ENCODE measurements at places on chromosomes 6 and 20.

DNA sequence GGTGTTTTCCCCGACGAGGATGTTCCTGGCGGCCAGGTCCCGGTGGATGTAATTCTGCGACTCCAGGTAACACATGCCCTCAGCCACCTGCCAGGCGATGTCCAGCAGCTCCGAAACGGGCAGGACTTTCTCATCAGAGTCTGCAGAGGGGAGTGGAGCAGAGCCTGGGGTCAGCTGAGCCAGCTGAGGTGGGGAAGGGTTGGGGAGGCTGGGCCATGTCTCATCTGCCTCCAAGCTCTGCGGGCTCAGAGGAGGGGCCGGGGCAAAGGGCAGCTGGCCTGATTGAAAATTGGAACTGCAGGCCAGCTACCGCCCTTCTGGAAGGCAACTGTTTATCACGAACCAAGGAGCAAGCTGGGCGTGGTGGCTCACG lies 6.4 kb downstream of the PTK6 start:
- no peak for DNase-seq

DNA sequence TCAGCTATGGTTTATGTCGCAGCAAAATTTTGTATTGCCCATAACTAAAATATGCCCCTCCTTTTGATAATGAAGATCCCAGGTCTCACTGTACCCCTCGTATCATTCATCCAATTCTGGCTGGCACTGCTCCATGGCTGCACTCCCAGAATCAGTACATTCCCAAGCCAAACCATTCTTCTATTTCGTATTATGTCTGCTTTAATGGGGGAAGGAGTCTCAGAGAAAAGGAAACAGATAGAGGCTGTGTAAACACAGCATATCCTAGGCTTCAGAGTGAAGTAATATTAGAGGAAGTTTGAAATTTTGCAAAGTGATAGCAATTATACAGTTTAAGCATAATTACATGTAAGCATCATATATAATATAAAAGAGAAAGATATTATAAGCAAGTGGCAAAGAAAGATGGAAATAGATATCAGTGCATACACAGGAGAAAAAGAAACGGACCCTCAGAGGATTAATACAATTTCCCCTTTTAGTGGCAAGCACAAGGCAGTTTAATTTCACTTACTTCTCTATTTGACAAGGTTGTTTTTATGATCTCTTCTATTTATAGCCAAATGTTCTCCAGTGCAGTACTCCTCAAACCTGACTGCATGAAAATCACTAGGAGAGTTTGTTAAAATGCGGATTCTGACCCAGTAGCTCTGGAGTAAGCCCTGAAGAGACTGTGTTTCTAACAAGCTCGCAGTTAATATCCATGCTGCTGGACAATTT lies 56.5 kb upstream of the TENT5A start:
- DNase-seq = no peak

DNA sequence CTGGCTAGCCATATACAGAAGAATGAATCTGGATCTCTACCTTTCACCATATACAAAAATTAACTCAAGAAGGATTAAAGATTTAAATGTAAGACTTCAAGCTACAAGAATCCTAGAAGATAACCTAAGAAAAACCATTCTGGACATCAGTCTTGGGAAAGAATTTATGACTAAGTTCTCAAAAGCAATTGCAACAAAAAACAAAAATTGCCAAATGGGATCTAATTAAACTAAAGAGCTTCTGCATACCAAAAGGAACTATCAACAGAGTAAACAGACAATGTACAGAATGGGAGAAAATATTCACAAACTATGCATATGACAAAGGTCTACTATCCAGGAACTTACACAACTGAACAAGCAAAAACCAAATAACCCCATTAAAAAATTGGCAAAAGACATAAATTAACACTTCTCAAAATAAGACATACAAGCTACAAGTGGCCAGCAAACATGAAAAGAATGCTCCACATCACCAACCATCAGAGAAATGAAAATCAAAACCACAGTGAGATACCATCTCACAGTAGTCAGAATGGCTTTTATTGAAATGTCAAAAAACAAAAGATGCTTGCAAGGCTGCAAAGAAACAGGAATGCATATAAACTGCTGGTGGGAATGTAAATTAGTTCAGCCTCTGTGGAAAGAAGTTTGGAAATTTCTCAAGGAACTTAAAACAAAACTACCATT lies 66.8 kb upstream of the RSPO3 start:
- no peak for DNase-seq

DNA sequence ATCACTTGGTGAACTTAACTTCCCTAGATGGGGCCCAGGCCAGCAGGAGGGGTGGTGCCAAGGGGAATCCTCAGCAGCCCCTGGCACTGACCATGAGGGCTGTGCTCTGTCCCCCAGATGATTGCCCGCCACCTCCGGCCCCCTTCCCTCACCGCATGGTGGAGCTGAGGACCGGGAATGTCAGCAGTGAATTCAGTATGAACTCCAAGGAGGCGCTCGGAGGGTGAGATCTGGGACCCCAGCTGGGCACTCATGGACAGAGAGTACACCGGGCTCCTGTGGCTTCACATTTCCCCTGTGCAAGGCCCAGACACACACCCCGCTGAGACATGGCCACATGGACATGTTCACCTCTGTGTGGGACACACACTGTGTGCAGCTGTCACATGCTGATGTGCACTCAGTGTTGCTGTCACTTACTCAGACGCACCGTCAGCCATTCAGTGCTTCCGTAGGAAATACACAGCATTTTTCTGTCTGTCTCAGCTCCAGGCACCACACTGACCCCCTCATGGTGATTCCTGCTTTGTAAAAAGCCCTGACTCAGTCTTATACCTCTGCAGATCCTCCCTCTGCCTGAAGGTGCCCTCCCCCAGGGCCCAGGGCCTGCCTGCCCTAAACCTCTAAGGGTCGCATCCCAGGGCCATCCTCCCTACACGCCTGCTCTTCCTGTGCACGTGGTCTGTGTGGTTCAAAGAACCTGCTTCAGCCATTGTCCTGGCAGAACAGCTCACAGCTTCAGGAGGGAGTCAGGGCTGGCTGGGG lies 4.4 kb downstream of the MYLK2 start:
- DNase-seq = no peak

DNA sequence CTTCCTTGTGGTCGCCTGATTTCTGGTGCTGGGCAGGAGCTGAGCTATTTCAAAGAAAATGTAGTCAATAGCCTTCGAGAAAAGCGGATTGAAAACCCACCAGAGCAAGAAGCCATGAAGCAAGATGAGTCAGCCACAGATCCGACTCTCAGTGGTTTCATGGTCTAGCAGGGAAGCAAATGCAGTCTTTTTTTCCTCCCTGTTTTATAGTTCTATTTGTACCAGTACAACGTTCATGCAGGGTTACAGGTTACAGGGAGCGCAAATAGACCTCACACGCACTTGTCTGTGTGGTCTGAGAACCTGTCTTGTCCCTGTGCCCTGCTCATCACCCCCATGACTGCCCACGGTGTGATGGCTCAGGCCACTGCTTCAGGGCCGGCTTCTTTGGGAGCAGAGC lies 309.8 kb upstream of the SUPT3H start:
- DNase-seq = no peak

- no peak for DNase-seq
These were observed 16.7 kb upstream of the IRAK1BP1 start for GRCh38 chr6:78850621-78851020.

GRCh38 chr6:54132587-54132986 lies 21.3 kb downstream of the MLIP start:
- DNase-seq = no peak

DNA sequence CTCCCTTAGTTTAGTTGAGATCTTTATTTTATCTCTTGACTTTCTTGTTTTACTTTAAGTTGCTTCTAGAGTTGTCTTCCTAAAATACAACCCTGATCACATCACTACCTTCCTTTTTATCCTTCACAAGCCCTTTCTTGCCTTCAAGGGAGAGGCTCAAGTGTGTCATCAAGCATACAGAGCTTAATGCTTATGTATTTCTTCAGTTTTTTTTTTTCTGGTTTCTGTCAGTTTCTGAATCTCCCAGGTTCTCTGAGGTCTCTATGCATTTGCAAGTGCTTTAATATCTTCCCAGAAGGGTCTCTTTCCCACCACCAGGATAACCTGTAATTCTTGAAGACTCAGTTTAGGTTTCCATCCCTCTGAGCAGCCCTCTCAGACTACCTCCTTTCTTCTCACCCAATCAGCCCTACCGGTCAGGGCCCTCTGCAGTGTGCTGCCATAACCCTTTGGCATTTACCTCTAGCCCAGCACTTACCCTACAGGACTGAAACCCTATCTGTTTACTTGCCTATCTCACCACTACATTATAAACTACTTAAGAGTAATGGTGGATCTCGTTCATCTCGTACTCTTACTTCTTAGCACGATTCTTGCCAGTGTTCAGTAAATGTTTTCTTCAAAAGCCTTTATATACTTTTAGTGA lies 36.9 kb downstream of the EYA4 start:
- DNase-seq = no peak

DNA sequence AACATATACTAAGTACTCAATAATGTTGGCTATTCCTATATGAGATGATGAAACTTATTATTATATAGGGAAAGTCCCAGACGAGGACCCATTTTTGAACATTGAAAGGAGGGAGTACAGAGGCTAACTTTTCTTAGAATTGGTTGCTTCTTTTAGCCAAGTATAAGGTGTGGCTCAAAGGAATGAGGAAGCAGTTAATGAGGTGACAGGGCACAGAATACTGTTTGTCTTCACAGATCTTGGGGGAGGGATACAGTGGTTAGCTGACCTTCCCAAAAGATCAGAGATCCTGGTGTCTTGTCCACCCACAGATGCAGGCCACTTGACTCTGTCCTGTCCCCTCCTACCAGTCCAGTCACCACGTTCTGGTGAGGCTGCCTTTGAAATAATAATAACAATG lies 67.8 kb upstream of the EPB41L1 start:
- no peak for DNase-seq

GRCh38 chr6:134772671-134773360 lies 177.1 kb downstream of the ALDH8A1 start:
- DNase-seq = no peak

DNA sequence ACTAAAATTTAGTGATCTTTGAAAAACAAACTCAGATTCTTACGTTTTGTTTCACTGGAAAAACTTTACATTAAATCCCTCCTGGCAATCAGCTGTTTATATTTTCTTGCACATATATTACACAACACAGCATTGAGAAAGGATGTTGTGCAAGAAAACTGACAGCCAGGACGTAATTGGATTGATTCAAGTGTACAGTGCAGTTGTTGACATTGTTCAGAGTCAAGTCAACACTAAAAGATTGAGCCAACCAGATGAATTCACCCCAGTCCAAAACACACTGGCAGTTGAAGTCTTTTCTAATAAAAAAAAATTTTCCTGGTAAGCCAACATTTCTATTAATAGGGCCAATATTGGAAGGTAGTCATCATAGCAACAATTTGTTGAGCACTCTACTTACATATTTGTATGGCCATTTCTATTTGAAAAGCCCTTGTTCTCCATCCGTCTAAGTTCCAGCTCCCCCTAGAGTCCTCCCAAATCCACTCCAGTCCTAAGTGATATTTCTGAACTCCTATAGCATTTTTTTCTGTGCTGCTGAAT lies 20.9 kb upstream of the VNN1 start:
- DNase-seq = no peak

DNA sequence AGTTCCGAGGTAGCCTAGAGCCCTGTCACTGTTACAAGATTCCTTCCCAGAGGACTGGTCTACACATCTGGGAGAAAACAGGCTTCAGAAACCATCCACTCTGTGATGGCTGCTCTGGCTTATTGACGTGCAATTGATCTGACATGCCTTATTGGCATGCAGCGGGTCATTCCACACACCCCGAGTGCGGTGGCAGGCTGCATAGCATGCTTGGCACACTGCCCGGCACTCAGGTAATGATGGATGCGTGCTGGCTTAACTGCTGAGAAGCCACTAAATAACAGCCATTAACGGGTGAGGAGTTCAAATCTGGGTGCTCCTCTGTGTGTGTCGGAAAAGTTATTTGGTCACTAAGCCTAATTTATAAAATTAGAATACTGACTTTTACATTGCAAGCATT lies 67.9 kb upstream of the CDH4 start:
- DNase-seq = no peak

DNA sequence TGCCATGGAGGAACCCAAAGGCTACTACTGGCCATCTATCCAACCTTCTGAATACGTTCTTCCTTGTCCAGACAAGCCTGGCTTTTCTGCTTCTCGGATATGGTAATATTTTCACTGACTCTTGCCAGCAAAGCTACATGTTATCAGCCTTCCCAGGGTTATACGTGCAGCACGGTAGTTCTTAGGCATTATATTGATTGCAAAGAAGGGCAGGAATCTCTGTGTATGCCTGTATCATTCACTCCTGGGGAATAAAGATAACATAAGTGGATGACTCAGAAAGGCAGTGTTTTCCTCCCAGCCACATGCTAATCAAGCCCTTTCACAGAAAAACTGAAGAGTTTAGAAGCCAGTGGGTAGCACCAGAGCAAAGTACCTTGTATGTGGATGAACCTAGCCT lies 98.7 kb downstream of the ADGRG6 start:
- DNase-seq = no peak

DNA sequence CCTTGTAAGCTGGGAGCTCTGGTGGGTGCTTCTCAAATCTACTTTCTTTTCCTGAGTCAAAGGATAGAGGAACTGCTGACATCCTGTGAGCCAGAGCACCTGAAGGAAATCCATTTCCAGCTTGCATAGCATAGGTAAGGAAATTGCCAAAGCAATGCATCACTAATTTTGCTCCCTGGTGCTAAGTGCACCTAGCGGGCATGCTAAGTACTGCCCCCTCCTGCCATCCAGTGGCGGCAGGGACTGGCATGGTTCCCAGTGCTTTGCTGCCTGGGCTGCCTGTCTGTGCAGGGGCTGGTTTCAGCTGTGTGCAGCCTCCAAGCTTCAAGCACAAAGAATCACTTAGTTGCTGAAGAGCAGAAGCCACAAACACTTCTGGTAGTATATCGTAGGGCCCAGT lies 63.9 kb downstream of the FARS2 start:
- DNase-seq = no peak

DNA sequence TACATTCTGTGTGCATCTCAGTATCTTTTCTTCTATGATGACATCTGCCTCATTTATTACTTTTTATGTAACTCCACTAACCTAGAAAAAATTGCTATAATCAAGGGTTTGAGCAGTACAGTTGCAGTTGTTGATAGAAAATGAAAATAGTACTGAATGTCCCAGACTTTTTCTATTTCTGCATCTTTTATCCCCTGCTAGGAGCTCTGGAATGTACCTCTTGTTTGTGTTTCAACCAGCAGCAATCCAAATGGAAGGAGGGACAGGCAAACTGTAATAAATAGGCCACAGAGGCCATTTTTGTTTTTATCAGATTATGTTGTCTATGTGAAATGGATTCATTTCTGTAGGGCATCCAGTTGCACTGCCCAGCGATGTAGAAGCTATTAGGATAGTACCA lies 536.9 kb downstream of the KIF16B start:
- no peak for DNase-seq

- DNase-seq = no peak
These were observed 15.1 kb upstream of the HIVEP2 start for GRCh38 chr6:142960098-142960497.

Data from stimulated activated naive CD8-positive, alpha-beta T cell treated with anti-CD3 and anti-CD28 coated beads, Interleukin-15, Interleukin-2, amounts not matched to agents 100 U/mL and 50 U/mL, for 24 hours (primary cell).